Stromal cell of bone marrow (primary cell): ENCODE measurements at places on chromosomes 1 and 21.

DNA sequence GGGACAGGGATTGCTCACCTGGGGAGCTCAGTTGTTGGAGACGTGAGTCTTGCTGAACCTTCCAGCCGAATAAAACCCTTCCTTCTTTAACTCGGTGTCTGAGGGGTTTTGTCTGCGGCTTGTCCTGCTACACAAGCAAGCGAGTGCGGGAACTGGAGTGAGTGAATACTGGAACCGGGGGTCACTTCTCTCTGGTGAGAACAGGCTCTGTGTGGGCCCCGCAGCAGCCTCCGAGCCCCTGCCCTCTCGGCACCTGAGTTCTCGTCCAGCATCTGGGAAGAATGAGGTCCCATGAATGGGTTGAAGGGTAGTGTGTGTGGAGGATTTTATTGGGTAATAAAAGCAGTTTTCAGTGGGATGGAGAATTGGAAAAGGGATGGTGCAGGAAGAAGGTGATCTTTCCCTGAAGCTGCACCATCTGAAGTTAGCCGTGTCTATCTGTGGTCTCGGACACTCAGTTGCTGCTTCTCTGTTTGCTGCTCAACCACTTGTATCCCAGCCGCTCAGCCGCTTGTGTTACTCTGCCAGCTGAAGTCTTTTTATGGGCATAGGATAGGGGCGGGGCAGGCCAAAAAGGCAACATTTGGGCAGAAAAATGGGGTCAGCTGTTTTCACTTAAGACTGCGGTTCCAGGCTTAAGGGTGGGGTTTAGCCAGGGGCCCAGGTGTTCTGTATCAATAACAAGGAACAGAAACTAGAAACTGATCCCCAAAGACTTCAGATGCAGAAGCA is 450.6 kb upstream of the CAMK1G start:
- no peak for DNase-seq

DNA sequence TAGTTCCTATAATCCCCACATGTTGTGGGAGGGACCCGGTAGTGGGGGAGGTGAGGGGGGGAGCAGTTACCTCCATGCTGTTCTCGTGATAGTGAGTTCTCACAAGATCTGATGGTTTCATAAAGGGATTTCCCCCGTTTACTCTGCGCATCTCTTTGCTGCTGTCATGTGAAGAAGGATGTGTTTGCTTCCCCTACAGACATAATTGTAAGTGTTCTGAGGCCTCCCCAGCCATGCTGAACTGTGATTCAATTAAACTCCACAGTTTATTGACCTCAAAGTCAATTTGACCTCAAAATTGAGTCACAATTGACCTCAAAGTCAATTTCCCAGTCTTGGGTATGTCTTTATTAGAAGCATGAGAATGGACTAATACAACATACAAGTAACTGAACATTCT is 19.7 kb downstream of the DPH5 start:
- no peak for DNase-seq

GRCh38 chr1:169528215-169529067 is 42.7 kb upstream of the SLC19A2 start:
- no peak for DNase-seq

- peak; percentile 80 for DNase-seq
Measured at GRCh38 chr1:162676750-162677149, 44.5 kb downstream of the DDR2 start.

DNA sequence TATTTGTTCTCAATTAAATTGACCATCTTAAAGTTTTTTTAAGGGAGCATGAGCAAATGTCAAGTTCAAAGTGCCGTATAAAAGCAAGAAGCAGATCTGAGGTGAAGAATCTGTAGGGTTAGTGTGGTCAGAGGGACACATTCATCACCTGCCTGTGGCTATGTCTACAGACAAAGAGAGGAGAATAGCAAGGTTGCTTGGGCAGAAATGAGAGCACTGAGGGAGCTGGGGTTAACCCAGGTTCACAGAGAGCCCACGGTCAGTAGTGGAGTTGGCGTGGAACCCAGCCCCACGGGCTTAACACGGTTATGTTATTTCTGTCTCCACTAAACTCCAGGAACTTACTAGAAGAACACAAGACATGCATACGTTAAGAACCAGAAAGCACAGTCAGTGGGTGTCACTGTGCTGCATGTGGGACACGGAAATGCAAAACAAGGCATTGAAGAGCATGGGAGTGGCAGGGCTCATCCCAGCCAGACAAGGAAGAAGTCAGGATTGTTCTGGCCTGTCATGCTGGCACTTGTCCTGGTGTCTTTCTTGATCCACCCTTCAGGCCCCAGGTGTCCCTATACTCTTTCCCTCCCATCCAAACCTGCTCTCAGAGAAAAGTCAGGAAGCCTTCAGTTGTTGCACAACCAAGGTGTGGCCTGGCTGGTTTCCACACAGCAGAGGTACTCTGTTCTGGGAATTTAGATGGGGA is 95.5 kb upstream of the IVNS1ABP start:
- no peak for DNase-seq

GRCh38 chr1:36401602-36402503 is 4.1 kb upstream of the LSM10 start:
- DNase-seq: no peak

- DNase-seq: no peak
Measured at GRCh38 chr1:9628541-9629444, 22.7 kb upstream of the PIK3CD start.

DNA sequence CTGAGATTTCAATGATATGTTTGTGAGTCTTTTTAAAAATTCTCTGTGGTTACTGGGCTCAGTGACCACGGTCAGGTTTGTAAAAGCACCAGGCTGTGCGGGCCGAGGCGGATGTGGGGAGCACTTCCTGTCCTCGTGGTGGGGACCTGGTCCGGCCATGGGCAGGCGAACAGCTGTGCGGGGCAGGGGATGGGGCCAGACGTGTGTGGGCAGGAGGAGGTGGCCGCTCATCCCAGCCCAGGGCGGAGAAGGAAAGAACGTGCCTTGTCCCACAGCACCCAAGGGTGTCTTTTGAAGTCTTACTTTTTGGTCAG is 5.2 kb upstream of the OXCT2 start:
- no peak for DNase-seq
